Kidney glomerular epithelial cell (primary cell): ENCODE measurements at places on chromosomes 3 and 15.

- no peak for DNase-seq
These were observed 91.7 kb upstream of the NAALADL2 start for GRCh38 chr3:174767406-174767805.

DNA sequence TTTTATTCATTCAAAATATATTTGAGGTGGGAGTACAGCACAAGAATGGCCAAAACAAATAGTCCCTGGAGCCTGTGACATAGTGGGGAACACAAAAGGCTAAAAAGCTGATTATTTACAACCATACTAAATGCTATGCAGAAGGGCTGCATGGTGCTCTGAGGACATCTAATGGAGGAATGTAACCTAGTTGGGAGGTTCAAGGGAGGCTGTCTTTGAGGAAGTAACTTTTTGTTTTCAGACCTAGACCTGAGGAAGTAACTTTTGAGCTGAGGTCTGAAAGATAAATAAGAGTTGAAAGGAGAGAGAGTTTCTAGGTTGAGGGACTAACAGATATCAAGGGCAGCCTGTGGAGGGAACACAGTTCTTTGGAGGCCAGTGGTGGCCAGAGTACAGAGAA is 34.8 kb upstream of the RASA2 start:
- DNase-seq = peak; percentile 59

GRCh38 chr3:65532215-65532614 is 506.5 kb downstream of the MAGI1 start:
- no peak for DNase-seq

DNA sequence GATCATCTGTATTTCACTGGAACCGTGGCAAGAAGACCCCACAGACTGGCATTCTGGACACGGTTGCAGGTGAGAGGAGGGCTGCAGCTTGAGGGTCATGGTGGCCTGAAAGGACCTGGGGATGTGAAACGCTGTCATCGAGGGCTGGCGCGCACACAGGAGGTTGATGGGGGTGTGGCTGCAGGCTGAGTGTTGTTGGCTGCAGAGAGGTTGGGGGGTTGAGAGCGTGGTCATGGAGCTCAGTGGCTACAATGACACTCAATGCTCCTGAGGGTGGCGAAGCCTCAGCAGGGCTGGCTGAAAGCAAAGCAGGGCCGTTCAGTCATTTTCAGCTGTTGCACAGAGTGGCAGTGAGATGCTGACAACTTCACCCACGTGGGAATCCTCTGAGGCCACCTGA is 21.0 kb downstream of the CPN2 start:
- DNase-seq = no peak

DNA sequence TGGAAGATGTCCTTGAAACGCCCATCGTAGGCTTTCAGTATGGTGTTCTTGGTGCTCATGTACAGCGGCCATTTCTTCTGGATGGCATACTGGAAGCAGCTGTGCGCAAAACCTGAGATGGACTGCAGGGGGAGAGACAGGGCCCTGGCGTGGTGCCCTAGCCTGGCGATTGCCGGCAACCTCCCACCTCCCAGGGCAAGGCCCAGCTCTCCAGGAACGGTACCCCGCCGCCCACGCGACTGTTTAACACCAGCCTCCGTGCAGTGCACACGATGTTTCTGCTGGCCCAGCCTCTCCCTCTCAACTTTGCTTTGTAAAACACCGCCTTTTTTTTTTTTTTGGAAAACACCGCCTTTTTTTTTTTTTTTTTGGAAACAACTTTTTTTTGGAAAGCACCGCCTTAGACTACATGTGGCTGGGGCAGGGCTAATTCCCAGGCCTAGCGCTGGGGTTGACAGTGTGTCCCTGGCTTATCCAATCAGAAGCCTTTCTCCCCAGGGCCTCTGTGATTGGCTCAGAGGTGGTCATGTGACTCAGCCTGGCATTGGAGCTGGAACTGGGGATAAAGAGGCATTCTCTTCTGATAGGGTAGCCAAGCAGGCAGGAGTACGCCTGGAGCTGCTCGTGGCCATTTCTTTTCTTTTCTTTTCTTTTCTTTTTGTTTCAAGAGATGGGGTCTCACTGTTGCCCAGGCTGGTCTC is 14.7 kb downstream of the IDH2 start:
- no peak for DNase-seq

GRCh38 chr15:83538682-83539081 is 91.5 kb downstream of the SH3GL3 start:
- no peak for DNase-seq

GRCh38 chr15:24955531-24955921 is 739 bp downstream of the SNRPN start:
- DNase-seq = no peak

GRCh38 chr3:13876451-13877100 is 3.3 kb downstream of the WNT7A start:
- DNase-seq = no peak
